Stimulated activated CD8-positive, alpha-beta memory T cell treated with anti-CD3 and anti-CD28 coated beads, Interleukin-4, amount 100 ng/mL, for 1 hour (primary cell): ENCODE measurements at places on chromosomes 12 and 14.

DNA sequence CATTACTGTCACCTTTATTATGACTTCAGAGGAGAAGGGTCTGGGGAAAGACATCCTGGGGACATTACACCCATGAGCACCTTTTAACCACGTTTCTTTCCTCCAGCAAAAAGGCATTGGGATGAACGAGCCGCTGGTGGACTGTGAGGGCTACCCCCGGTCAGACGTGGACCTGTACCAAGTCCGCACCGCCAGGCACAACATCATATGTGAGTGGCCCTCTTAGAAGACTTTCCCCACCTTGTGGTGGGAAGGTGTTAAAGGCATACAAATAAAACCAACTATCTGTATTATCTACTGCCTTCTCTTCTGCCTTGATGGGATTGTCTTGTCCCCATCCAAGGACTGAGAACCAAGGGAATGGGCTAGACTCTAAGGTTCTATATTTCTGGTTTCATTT, 6.0 kb downstream of the PSMD9 start:
- DNase-seq = no peak

DNA sequence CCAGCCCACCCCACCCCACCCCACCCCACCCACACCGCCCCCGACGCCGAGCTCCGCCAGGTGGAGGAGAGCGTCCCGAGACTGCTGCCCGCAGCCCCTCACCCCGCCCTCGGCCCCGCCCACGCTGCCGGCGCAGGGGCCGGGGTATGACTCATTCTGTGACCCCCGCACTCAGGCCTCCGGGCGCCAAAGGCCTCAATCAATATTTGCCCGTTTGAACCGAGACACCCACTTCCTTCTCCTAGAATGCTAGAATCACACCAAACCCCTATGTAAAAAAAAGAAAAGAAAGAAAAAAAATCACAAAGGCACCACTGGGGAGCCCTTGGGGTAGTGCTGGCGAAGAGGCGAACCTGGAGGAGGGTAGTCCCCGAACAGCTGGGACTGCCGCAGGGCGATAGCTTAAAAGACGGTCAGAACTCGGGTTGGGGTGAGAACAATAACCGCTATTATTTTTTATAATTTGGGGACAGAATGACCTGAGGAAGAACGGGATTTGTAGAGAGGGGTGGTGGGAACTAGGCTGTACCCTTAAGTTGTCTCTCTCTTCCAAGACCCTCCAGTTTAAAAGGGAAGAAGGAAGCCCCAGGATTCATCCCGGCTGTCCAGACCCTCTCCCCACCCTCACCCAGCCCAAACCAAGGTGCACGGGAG, 894 bp downstream of the KRT8 start:
- no peak for DNase-seq

- no peak for DNase-seq
Measured at GRCh38 chr14:105258846-105259245, 10.5 kb downstream of the BTBD6 start.

DNA sequence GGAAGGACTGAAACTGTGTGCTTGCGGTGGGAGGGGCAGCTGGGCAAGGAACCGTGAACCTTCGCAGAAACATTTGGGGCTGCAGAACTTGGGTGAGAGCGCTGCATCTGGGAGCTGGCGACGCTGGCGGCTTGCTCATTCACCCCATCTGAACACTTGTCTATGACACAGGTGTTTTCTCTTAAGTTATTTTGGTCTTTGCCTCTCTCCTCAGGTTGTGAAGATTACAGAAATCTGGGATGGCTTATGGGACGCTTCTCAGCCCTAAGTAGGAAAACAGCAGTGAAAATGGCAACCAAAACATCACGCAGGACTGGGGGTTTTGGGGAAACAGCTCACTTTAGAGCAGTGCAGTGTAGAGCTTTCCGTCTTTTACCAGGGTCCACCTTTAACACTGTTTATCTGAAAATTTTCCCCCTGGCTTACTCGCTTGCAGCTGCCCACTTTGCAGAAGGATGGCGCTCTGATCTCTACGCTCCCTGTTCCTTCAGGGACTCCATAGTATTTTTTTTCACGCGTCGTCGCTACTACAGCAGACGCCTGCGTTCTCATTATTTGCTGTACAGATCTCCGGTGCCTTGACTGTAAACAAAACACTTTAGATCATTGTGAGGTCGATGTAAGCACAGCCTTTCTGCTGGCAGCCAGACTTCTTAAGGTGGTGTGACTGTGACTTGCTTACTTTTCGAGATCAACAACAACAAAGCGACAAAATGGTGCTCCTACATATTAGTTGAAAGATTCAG, 2.7 kb upstream of the CDKN1B start:
- DNase-seq = no peak

DNA sequence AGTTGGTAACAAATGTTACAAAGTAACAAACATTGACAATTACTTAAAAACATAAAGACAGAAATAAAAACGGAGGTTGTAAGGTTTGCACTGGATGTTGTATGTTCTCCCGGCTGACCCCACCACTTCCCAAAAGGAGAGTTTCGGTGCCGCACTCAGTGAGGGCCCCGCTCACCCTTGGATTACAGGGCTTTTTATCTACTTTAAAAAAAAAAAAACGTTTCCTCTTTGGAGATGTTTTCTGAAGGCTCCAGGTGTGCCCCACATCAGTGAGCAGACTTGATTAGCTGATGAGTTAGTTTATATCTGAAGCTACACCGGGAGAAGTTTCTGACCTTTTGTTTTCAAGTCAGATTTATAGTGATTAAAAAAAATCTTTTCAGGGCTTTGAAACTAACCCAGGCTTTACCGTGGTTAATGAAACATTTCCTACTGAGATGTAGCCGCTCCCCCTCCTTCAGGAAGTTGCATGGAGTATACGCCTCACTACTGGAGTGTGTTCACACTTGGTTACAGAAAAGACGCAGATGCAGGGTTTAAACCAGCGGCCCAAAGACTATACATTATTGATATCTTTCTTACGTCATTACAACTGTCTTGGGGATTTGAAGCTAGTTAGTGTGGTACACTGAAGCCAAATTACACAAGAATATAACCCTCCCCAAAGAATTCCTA, 38.0 kb upstream of the BCL7A start:
- DNase-seq = no peak

- DNase-seq = no peak
Measured at GRCh38 chr12:119206348-119207062, 27.8 kb downstream of the HSPB8 start.

DNA sequence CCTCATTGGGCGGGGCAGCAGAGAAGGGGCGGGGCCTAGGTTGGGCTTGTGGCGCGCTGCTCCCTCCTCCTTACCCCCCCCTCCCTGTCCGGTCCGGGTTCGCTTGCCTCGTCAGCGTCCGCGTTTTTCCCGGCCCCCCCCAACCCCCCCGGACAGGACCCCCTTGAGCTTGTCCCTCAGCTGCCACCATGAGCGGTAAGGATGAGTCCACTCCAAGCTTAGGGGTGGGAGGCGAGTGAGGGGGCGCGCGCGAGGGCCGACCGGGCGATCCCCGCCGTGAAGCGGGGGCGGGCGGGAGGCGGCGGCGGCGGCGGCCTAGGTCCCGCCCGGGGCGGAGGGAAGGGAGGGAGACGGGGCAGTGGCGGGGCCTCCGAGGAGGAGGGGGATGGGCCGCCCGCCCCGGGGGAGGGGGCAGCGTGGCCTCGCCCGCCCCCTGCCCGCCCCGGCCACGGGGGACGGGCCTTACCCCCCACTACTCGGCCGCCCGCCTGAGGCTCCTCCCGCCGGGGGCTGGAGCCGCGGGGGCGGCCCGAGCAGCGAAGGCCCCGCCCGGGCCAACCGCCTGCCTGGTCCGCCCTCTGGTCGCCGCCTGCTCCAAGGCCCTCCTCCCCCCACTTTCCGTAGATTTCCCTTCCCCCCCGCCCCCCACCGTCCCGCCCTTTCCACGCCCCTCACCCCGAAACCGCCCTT, at the start of gene SP1:
Gene SP1 (plus strand): TSS at position 73 of the 690 bp plus-strand sequence. CDS start 116 bp downstream, at position 189.
- DNase-seq = peak; percentile 99

DNA sequence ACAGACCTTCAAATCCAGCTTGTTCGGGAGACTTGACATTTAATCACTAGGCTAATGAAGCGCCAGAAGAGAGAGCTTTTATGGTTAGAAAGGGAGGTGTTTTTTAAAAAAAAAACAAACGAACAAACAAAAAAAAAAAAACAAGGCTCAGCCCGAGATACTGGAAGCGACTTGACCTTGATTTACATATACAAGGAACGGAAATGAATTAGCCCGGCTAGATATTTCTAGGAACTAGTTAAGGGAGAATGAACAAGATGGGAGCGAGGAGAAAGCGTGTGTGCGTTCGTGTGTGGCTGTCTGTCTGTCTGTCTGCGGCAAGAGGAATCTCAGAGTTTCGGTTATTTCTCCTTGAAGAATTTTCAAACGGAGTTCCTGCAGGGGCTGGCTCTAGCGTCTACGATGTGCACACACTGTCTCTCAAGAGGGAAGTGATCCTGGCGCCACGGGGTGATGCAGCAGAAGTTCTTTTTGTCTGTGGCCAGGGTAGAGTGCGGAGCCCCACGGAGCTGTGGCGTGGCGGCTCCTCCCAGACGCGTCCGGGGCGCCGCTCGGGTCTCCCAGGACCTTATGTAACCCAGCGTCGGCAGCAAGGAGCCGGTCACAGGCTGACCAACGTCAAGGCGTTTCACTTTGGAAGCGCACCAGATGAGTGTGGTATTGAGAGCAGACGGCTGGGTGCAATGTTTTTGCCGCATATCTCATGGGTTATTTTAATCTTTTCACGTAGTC, 18.8 kb downstream of the SOCS2 start:
- DNase-seq = no peak

DNA sequence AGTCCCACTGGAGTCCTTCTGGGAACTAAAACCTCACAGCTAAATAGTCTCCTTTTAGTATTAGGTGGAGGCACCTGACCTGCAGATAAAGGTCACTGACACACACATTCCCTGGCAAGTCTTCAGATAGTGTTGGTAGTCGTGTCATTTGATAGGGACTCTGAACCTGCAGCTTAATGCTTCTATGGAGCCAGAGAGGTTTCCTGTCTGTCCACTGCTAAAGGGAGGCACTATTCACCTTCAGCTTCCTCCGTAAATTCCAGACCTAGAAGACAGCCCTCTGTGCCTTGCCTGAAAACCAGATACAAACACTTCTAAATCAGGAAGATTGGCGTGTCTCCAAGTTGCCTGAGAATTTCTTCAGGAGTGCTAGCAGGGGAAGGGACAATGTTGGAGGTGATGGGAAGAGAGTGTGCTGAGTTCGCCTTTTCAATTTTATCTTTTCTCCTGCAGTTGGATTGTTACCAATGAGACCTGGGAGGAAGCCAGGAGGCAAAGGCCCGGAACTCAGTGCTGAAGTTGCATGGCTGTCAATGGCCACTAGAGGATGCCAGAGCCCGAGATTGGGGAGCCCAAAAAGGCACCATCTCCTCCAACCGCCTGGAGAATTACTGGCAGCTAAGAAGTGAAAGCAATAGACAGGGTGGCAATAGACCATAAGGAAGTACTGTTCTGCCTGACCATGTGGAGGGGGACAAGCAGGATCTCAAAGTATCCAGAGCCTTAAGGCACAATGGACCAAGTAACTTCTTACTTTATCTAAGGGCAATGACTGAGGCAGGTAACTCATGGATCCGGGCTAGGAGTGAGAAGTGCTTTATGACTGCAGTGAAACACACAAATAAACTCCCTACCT, 81.6 kb upstream of the SCAF11 start:
- DNase-seq = peak; percentile 20

DNA sequence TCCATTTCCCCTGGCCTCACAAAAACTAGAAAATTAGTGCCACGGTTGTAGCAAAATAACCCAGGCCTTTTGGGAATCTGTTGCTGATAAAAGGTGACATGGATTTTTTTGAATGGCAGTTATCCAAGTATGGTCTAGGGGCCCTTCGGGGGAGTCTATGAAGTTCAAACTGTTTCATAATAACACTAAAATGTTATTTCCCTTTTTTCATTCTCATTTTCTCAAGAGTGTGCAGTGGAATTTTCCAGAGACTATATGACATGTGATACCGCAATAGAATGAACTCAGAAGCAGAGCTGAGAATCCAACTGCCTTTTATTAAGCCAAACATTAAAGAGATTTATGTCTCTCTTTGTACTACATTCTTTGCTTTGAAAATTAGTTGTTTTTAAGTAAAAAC, 26.9 kb downstream of the GSTZ1 start:
- DNase-seq = no peak

DNA sequence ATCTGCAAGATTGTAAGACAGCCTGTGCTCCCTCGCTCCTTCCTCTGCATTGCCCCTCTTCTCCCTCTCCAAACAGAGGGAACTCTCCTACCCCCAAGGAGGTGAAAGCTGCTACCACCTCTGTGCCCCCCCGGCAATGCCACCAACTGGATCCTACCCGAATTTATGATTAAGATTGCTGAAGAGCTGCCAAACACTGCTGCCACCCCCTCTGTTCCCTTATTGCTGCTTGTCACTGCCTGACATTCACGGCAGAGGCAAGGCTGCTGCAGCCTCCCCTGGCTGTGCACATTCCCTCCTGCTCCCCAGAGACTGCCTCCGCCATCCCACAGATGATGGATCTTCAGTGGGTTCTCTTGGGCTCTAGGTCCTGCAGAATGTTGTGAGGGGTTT, 37.4 kb downstream of the DAD1 start:
- no peak for DNase-seq

- no peak for DNase-seq
Measured at GRCh38 chr14:77613201-77613600, 3.2 kb downstream of the SPTLC2 start.

DNA sequence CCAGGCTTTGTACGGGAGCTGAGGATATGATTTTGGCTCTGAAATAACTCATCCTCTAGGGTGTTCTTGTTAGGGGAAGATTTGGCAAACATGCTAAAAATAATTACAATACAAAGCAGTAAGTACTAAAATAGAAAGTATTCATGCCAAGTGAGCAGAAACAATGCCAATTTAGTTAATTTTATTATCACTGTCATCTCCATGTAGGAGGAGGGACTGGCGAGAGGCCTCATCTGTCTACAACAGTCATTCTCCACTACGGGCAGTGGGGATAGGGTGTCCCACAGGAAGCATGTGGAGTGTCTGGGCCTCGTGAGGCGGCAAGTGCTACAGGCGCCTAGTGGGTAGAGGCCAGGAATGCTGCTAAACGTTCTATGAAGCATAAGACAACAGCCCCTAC, 3.3 kb downstream of the ISM2 start:
- no peak for DNase-seq

DNA sequence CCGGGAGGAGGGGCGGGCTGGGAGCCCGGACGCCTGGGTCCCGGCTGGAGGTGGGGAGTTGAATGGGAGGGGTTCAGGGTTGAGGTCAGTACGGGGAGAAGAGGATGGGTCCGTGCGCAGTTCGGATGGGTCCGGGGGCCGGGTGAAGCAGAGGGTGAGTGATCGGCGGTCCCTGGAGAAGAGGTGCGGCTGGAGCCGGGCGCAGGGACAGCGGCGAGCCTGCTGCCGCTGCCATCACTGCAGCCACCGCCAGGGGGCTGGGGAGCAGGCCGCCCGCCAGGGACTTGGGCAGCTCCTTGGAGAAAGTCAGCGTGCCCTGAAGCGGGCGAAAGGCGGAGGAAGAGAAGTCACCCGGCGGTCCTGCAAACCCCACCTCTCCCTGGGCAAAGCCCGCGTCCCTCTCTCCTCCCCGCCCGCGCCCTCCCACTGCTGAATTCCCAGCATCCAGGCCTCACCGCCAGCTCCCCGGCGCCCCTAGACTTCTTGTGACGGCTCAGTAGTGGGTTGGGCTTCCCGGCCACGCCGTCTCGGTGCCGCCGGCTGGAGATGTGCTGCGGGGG, 6.0 kb upstream of the GPR84 start:
- no peak for DNase-seq
